ENCODE measurements at places on chromosomes 1 and 21.

GRCh38 chr1:158149175-158149574, 31.5 kb upstream of the CD1D start:
- DNase-seq = no peak

- no peak for DNase-seq
Observed at GRCh38 chr1:96409689-96410088, 311.9 kb upstream of the PTBP2 start.

GRCh38 chr1:97806326-97806725, 114.5 kb downstream of the DPYD start:
- no peak for DNase-seq

- no peak for DNase-seq
Observed at GRCh38 chr21:16086121-16086520, 356.3 kb downstream of the USP25 start.

GRCh38 chr1:3868464-3869006, 11.3 kb downstream of the DFFB start:
- DNase-seq = no peak

DNA sequence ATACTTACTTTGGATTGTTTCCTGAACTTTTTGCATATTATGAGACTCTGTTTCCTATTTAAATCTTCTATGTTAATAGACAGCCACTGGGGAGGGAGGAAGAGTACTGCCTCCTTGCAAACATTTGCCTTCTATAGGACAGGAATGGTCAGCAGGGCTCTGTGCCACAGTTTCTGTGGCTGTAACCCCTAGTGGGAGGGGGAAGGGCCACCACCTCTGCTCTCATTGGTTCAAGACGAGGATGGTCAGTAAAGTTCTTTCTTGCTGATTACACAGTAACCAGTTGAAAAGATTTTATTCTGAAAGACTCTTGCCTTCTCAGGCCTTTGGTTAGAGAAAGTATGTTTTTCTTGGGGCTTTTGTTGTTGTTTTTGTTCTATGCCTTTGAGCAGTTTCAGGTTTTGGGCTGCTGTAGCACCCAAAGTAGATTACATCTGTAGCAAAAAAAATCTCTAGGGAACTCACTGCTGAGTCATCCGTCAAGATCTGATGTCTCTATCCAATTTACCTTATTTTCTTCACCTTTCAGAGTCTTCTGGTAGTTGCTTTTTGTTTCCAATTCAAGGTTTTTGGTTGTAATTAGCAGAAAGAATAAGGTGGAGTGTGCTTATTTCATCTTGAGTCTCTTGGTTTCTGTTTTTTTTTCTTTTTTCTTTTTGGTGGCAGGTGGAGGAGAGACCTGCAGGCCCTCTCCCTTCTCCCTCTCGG, 23.1 kb downstream of the SLC35A3 start:
- DNase-seq = no peak

DNA sequence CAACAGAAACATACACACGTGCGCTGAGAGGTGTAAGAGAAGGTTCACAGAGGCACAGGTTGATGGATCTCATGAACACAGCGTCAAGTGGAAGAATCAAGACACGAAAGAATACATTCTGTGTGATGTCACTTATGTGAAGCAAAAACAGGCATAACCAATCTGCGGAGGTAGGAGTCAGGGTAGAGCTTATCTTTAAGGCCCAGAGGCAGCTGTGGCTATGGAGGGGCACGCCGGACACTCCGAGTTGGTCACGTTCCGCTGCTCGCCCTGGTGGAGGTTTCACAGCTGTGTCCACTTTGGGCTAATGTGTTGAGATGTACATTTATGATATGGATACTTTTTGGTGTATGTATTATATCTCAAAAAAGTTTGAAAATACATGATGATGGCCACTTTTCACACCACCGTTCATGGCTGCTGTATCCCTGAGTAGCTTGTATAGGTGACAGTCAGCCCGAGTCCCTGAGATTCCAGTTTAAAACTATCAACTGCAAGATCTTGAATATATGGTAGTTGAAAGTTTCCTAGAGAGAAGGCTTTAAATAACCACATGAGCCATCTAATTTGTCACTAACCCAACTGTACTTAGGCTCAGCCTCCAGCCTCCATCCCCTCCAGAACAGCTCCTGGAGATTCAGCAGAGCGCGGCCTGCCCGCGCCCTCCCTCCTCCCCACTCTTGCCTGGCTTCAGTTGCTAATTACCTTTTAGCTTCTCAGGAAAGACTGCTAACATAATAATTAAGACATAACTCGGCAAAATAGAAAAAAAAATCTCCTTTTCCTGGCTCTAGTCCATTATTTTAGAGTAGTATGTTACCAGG, 6.7 kb upstream of the ADARB1 start:
- no peak for DNase-seq

- no peak for DNase-seq
Observed at GRCh38 chr21:43640400-43640799, 18.9 kb downstream of the HSF2BP start.

- DNase-seq = peak; percentile 91
Observed at GRCh38 chr1:234730770-234731568, 121.0 kb upstream of the IRF2BP2 start.

DNA sequence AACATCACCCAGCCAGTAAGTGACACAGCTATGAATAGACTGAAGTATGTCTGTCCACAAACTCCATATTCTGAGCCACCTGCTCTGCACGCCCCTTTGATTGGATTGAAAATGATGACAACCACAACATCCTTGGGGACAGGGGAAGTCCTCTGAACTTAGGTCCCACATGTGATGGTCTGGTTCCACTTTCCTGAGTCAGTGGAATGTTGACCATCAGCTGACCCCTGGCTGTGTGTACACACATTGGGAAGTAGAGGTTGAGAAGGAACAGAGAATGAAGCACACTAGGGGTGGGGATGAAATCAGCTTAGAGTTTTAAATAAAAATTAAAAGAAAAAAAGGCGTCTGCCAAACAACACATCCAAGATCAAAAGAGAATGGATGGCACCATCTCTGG, 8.0 kb upstream of the DISP3 start:
- no peak for DNase-seq

- DNase-seq = peak; percentile 67
Observed at GRCh38 chr1:234604495-234605398, 5.2 kb downstream of the IRF2BP2 start.

DNA sequence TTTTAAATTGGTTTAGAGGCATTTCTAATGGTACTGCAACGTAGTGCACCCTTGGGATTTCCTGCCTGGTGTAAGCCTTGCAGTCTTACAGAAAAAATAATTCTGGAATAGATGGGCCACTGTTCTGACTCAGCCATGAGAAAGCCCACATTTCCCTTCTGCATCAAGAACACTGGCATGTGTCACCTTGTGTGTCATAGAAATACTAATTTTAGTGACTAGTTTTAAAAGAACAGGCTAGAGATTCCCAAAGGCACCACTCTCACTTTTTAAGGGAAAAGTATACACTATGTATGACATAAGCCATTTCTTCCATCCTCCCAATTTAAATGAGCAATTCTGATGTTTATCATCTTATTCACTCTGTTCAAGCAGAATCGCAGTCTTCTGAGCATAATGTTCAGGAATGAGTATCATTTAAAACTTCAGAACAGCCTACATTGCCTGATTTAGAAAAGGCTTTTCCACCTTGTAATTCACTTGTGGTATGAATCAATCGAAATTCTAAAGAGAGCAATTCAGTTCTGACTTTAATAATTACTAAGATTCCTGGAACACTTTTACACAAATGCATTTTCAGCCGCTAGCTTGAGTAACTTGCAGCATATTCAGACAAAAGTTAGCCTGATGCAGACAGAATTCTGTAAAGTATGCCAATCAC, 18.8 kb downstream of the RGS13 start:
- DNase-seq = peak; percentile 75

DNA sequence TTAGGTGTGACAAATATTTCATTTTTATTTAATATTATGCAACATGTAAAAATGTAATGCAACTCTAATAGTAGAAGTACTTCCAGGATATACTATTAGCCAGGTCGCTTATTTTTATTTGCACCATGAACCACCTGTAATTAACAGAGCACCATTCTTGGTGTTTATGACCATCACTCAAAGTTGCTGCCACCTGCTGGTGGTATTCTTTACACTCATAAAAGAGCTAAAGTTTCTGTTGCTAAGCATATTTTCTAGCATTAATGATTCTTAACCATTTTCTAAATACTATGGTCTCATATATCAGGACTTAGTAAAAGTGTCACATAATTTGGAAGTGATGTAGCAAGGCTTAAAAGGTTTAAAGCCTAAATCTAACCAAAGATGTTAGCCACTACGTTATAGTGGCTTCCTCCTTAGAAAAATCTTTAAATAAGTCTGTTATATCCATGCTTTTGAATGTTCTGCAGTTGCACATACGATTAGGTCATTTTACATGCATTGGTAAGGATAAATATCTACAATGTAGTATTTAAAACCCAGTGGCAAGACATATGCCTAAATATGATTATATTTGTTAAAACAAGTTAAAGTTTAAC, 244.5 kb downstream of the NEGR1 start:
- DNase-seq = peak; percentile 11

Data from HFFc6 (cell line).